ENCODE measurements at places on chromosomes 3 and 15.

DNA sequence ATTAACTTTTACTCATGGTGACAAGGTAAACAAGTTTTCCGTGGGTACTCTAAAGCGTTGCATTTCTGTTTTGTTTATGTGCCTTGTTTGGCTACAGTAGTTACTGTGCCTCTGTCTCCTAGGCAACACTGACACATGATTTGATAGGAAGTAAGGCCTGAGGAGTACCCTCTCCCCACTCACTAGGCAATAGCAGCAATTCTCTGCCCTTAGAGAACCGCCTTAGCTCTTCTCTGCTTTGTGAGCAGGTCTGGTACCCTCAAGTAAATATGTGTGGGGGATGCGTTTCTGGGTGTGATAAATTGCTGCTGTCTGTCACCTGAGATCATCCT is at the start of gene IL5RA:
TSS of gene IL5RA (minus strand) at position 76 of the 332 bp plus-strand sequence. CDS start 5,390 bp downstream, outside the sequence.
- no peak for DNase-seq

GRCh38 chr3:158110658-158111018 is 749 bp downstream of the RSRC1 start:
- DNase-seq: no peak

DNA sequence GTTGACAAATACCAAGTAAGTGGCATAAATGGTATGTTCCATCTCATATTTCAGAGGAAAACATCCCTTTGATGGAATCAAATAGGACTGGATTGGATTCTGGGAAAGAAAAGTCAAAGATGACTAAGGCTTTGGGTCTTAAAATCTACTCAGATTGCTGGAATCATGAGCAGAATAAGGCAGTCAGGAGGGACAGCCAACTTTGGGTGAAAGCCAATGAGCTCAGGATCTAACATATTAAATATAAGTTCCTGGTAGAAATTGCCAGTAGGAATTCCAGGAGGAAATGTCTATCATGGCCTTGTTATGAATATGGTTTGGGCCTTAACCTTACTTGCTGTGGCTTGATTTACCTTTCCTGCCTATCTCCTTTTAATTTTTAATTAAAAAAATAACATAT is 55.3 kb downstream of the ISL2 start:
- DNase-seq: peak; percentile 25

GRCh38 chr3:21054064-21054463 is 696.9 kb downstream of the ZNF385D start:
- DNase-seq: no peak

- no peak for DNase-seq
Observed at GRCh38 chr3:44680921-44681455, 31.5 kb upstream of the ZNF502 start.

DNA sequence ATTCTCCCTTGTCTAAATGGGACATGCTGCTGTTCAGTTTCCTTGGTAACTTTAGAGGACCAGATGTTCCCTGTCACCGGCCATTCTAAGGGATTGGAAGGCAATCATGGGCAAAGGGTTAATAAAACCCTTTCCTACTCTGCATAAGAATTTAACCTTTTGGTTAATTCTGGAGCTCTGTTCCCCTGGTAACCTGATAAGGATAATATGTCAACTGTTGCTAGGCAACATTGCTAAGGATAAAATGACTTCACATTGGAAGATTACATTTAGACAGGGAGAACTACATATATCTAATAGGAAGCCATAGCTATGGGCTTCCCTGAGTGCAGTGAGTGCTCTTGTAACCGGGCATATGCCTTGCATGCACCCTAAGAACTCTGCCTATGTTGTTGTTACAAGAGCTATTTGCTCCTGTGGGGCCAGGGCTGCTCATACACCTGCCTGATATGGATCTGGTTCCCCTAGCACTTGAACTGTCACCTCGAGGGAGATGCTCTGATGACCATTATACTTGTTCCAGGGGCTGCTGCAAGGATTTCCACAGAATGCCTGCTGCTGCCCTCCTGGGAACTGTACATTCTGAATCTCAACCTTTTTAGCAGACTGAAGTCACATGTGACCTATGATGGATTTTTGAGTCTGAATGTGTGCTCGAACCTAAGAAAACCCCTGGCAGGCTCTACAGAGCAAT is 326.3 kb upstream of the PDZRN3 start:
- DNase-seq: no peak

DNA sequence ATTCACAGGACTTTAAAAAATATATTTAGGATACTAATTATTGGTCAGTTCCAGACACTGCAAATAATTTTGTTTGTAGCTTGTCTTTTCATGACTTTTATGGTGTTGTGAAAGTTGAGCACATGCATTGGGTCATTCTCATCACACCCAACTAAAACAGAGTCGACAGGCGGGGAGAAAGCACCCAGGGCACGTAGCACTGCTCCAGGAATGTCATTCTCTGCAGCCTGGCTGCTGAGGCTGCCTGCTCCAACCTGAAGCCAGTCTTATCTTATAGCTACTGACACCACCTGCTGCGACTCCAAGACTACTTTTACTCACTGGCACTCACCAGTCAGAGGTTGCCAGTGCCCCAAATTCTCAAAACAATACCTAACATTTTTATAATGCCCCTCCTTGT is 56.9 kb downstream of the ACAD9 start:
- no peak for DNase-seq

DNA sequence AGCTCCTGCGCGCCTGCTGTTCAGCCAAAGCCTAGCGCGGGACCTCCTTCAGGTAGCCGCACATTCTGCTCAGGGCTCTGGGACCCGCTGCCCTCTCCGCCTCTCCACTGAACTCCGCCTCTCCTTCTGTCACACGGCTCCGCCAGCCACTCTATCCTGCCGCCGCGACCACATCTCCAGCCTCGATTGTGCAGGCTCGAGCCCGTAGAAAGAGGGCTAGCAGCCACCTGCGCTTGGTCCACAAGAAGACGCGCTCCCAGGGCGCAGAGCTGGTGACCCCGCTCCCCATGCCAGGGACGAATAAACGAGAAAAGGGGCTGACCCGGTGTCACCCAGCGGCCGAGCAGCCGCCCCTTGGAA is 1.1 kb upstream of the VIPR1 start:
- DNase-seq: no peak

- DNase-seq: no peak
Observed at GRCh38 chr3:126202680-126203079, 22.3 kb upstream of the ALDH1L1 start.

DNA sequence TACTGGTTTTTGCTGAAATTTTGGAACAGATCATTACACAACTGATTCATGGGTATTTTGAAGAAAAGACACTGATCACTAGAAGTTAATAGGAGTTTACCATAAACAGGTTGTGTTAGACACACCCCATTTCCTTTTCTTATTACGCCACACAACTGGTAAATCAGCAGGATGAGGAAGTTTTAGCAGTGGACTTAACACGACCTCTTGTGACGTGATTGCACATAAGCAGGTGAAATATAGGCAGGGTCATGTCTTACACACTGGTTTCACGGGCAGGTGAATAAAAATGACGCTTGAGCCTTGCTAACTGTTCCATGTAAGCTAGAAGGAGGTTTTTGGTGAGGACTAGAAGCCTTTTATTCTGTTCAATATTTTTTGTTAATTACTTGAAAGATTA is 27.1 kb upstream of the TPRG1 start:
- peak; percentile 13 for DNase-seq

DNA sequence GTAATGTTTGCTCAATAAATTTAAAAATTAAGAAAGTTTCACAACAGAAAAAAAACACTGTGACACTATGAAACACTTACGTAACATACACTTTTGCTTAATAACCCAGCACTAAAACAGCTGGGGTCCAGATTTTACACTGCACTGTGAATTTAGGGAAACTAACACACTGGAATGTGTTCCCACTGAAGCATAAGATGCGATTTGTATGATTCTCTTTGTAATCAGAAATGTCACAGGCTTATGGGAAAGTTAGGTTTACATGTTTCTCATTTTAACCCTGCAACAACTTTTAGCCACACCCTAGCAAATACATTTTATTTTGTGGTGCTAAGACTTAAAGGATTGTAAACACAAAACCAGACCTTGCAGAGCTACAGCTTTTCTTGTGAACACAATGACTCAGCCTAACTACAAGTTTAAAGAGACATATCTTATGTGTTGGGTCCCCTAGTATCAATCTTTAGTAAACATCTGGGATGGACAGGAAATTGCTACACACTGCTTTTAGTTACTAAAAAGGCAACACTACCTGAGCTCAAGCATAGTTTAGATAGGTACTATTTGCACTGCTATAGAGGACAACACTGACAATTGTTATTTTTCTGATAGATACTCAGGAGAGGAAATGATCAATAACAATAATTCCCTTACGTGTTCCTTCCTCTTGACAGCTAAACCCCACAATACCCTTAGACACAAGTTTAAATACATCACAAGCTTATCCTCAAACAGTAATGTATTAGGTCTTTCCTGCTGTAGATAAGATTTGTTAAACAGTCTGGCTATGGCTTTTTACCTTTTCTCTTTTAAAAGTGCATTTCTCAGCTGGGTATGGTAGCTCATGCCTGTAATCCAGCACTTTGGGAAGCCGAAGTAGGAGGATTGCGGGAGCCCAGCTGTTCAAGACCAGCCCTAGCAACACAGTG is 3.8 kb downstream of the PLD1 start:
- DNase-seq: peak; percentile 80

DNA sequence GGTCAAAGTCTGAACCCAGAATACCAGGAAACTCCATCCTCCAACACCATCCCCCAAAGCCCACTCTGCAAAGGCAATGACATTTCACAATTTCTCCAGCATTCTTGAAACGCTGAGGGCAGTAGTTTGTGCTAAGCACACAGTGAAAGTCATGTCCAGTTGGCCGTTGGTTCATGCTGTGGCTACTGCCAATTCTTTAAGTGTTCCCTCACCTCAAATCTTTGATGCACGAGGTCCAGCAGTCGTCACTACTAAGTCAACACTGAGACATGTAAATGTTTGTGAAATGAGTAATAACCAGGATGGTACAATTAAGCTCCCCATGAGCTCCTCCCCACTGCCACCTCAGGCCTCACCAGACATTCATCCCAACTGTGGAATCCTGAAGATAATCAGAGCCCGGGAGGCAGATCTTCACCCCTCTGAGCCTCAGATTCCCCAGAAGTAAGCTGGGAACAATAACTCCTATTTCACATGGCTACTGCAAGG is 7.0 kb downstream of the SUCLG2 start:
- peak; percentile 99 for DNase-seq

DNA sequence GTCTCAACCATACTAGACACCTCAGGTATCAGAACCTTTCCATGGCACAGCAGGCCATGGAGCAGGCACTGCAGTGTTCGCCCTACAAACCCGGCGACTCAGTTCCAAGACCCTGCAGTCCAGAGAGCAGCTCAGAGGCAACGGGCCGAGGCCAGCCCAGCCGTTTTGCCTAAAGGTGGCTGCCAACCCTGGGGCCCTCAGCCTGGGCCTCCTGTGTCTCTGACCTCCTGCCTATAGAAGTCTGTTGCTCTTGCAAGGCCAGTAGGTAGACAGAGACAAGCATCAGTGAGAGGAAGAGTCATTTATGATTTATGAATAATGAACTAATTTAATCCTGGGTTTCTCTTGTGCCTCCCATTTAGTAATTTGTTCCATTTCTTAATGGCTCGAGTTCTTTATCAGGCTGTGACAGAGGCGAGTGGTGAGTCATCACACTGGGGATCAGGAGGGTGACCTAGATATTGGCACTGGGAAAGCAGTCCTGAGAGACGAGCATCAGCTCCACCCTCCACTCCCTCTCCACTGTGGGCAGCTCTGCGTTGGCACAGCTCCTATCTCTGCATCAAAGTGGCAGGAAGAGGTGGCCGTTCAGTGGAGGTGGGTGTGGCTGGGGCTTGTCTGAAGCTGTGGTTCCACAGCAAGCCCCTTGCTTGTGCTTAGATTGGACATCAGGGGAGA is 79.8 kb downstream of the ABHD5 start:
- DNase-seq: no peak

DNA sequence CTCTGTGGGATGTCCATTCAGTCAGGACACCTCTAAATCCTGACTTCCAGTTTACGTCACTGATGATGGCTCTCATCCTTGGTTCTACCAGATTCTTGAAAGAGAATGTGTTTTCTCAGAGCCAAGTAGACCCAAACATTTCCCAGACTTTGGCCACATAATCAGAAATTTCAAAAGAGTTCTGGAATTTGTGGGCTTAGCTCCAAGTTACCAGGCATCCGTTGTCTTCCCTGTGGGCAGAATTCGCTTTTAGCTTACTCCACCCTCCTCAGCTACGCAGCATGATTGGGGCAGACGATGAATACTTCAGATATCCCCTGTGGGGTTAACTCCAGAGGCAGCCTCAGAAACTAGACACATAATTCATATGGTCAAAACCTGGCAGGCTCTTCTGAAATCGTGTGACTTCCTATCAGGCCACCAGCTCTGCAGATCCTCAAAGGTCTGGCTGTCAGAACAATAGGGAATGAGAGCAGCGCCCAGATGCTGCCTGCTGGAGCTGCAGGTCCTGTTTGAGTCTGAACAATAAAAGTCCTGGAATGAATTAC is 30.6 kb downstream of the CRTC3 start:
- peak; percentile 90 for DNase-seq

- no peak for DNase-seq
Observed at GRCh38 chr3:59267021-59267420, 217.2 kb upstream of the CFAP20DC start.

- no peak for DNase-seq
Observed at GRCh38 chr3:134466331-134466730, 19.5 kb downstream of the ANAPC13 start.

GRCh38 chr3:10758304-10759037 is 57.6 kb upstream of the SLC6A11 start:
- DNase-seq: peak; percentile 18

- DNase-seq: no peak
Observed at GRCh38 chr15:65642594-65642993, 20.9 kb downstream of the SLC24A1 start.

- DNase-seq: no peak
Observed at GRCh38 chr3:72517921-72518424, 330.3 kb downstream of the SHQ1 start.

DNA sequence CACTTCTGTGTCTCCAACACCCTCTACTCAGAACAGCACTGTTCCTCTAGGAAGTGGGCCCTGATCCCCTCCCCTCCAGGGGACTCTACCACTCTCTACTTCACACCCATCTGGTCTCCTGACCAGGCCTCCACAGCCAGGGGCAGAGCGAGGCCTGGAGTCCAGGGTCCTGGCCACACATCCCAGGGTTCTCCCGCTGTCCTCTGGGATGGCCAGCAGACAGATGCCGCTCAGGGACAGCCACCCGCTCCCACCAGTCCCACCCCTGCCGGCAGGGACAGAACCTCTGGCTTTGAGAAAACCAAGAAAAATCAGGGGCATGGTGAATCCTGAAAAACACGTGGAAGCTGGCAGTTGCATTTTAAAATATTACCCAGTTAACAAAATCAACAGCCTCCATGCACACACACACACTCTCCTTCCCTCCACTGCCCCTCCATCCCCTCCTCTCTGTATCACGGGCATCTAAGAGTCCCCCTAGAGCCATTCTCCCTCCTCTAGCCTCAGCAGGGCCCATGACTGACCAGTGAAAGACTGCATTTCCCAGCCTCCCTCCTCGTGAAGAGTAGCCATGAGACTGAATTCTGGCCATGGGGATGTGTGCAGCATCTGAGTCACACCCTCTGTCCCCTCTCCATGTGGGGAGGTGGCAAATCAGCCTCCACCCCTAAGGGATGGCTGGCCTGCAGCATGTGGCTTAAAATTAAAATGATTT is 32.1 kb upstream of the IQSEC1 start:
- no peak for DNase-seq

Measured in skeletal muscle cell (primary cell).